Stimulated activated naive CD8-positive, alpha-beta T cell treated with anti-CD3 and anti-CD28 coated beads, Interleukin-15, amount 100 ng/mL, for 72 hours (primary cell): ENCODE measurements at places on chromosomes 5 and 9.
A peak's percentile ranks its signal among the peaks of the same experiment; 100 is the strongest.

DNA sequence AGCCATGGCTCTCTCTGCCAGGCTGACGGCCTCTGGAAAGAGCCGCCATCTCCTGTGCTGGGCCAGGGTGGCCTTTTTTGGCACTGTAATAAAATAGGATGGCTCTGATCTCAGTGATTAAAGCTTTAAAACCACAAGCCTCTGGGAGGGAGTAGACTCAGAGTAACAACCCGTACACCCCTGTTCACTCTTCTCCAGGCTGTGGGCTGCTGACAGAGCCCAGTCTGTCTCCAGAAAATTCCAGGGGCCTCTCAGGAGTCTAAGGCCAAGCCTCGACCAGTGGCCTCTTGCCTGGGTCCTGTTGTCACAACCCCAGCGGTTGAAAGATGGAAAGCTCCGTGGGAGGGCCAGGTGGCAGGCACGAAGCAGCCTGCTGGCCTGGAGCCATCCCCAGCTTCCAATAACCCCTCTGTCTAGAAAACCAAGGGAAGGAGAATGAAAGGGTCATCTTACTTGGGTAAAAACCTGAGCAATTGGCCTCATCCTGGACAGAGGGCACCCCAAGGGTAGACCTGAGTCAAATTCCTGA is 286.7 kb upstream of the ZNF462 start:
- no peak for DNase-seq

- DNase-seq, result no peak
Observed at GRCh38 chr5:37184748-37185364, 64.3 kb downstream of the CPLANE1 start.

- DNase-seq, result no peak
Observed at GRCh38 chr5:14467886-14468285, 113.7 kb upstream of the OTULINL start.

- DNase-seq, result no peak
Observed at GRCh38 chr9:123597048-123597447, 241.1 kb downstream of the CRB2 start.

DNA sequence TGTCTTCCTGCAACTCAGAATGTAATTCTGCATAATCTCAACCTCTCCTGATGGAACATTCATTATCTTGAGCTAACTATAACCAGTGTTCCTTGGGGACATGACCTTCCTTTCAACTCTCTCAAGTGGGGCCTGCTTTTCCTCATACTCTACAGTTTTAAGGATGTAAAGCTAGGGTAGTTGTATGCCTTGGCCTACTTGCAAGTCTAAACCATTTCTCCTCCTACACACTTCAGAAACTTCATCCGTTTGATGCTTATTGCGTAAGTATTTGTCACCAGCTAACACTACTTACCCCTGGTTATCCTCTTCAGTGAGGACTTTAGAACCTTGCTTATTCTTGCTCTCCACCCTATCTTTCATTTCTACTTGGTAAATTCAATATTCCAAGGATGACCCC is 548.9 kb downstream of the HINT1 start:
- no peak for DNase-seq

DNA sequence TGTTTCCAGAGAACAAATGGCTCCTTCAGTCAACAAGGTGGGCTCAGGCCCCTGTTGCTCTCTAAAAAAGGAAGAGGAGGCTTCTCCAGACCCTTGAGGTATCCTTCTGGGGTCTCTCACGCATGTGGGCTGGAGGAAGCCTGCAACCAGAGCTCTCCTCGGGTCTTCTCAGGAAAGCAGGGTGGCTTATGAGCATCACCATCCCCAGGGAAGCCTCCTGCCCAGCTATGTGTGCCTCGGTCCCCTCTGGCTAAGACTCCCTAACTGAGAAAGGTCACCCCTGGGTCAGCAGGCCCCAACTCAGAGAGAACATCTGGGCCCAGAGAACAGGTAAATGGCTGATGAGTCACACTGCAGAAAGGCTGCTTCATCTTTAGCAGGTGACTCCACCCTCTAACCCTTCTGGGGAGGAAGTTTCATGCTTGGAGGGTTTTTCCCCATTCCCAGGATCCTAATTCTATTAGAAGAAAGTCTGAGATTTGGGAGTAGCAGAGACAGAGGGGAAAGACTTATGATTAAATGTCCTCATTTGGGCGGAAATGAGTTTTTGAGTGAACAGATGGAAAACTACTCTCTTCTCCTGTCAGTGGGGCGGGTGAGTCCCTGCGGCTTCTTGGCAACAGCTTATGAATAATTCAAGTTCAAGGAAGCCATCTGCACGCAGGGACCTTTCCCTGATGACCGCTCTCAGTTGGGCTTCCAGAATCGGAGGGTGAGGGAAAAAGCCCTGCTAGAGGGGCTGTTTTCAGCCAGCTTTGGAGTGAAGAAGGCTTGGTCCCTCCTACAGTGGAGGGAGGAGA is 41.9 kb downstream of the TGFBI start:
- DNase-seq, result no peak

DNA sequence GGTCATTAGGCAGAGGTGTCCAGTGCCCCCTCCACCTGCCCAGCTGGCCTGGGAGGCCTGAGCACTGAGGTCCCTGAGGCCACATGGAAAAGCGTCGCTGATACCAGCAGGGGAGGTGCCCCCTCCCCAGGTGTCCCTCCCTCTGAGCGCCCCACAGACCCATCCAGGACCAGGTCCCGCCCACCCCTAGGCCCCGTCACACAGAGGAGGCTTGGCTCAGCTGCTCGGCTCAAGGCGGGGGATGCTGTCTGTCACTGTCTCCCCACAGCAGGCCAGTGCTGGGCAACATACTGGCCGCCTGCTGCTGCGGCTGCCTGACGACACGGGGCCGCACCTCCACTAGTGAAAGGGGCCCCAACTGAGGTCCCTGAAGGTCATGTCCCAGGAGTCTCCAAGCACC is 71.7 kb downstream of the VAV2 start:
- DNase-seq, result no peak

DNA sequence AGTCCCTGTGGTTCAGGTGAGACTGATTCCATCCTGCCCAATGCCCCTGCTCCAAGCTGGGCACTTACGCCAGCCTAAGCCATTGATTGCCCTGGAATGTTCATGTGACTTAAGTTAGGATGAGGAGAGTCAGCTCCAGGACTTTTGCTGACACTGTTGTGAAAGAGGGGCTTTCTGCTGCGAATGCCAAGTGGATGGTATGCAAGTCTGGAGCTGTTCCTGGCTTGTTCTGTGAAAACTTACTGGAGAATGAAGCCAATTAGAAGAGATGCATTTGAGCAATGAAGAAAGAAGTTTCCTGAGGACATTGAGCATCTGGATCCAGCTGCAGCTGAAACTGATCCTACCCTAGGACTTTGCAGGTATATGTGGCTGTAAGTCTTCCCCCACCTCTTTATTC is 61.2 kb upstream of the ZFR start:
- DNase-seq, result no peak

GRCh38 chr9:107394264-107394663 is 95.3 kb downstream of the KLF4 start:
- DNase-seq, result no peak

GRCh38 chr9:82022121-82022520 is 33.5 kb downstream of the SPATA31D1 start:
- DNase-seq, result no peak

GRCh38 chr5:171757853-171758535 is 27.6 kb upstream of the SMIM23 start:
- no peak for DNase-seq

GRCh38 chr9:27847818-27848217 is 274.5 kb upstream of the C9orf72 start:
- no peak for DNase-seq

DNA sequence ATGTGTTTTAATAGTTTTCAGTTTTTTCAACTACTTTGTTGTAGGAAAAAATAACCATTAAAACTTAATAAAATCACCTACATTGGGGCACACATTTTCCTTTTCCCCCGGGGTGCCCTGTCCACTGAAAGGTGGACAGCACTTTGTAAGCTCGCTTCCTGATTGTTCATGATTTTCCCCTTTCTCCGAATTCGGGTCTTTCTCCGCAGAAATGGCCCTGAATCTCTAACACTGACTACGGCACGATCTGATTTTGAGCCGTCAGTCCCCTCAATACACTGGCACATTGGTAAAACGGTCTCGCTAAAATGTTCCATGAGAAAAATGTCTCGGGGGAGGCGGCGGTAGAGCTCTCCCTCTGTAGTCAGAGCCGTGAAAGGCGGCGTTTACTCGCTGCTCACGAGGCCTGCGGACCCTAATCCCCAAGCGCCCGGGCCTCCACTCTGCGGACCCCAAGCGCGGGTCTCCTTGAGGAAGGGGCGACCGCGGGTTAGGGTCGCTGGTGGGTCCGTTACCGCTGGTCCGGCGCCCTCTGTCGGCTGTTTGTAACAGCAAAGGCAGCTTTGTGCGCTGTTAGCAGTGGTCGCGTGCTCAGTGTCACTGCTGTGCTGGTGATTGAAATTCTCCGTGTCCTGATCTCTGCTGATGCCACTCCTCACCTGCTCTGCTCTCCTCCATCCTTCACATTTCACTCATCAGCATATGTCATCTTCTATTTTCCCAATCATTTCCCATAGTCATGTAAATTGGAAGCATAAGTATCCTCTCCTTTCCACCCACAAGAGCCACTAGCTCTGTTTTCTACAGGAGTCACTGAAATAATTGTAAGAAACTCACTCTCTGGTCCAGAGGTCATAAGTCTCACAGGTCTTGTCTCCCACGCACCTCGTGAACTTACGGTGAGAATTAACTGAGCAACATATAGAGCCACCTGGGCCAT is 10.8 kb upstream of the IFNA2 start:
- DNase-seq, result peak; percentile 63

DNA sequence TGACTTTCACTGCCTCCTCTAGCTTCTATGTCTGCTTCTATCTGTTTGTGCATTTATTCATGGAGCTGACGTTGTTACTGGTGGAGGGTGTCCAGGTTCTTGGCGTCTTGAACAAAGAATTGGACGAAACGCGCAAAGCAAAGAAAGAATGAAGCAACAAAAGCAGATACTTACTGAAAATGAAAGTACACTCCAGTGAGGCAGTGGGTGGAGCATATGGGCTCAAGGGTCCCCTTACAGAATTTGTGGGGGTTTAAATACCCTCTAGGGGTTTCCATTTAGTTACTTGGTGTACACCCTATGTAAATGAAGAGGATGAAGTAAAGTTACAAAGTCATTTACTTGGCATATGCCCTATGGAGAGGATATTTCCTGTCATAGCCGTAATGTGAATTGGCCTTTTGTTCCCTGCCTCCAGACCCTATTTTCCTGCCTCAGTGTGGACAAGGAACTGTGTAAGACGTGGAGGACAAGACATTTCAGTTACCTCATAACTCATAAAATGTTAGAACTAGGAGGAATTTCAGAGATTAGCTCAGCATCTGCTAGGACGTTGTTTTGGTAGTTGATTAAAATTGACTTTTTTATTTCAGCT is 3.1 kb downstream of the POLR3G start:
- no peak for DNase-seq

DNA sequence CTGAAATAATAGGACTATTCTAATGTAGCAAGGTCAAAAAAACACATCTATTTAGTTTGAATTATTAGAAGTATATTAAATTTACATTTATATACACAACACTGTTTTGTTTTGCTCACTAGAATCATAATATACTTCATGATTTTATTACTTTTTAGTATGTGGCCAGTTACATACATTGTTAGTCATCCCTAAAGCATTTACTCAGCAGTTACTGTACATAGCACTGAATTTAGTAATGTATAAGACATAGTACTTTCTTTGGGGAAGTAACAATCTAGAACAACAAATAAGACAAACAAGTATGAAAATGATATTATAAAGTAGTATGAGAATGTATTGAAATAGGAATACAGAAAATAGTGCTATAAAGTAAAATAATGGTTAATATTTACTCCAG is 28.2 kb downstream of the ERCC8 start:
- no peak for DNase-seq

DNA sequence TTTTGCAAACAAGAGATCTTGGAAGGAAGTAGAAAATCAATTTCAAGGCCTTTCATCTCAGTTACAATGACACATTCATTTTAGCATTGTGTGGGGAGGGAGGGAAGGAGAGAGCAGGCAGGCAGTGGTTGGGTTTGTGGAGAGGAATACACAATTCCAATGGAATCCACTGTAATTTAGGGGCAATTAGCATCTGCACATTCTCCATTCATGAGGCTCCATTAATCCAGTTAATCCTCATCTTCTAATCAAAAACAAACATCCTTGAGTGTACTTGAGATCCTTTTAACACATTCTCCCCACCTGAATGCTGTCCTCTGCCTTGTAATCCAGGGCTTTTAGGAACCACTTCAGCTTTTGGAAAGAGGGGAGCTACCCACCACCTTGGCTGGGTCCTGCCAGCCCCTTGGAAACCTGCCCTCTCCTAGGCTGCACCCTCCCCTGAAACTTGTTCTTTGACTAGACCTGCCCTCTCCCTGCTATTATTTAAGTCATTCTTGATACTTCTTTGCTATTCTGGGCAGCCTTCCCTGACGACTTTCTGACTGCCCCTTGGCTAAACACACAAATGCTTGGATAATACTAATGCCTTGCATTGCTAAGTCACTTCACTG is 271.2 kb downstream of the SLIT3 start:
- DNase-seq, result no peak

- no peak for DNase-seq
Observed at GRCh38 chr5:155783791-155784190, 543.2 kb upstream of the SGCD start.

- DNase-seq, result no peak
Observed at GRCh38 chr5:180287868-180288267, 4.0 kb downstream of the MAPK9 start.

- no peak for DNase-seq
Observed at GRCh38 chr9:114178756-114179450, 23.6 kb downstream of the COL27A1 start.

GRCh38 chr5:59193616-59194319 is 610.9 kb downstream of the RAB3C start:
- no peak for DNase-seq

GRCh38 chr9:4741365-4742089 is 525 bp upstream of the AK3 start:
- peak; percentile 21 for DNase-seq

GRCh38 chr9:134149380-134149779 is 13.5 kb downstream of the WDR5 start:
- DNase-seq, result no peak

DNA sequence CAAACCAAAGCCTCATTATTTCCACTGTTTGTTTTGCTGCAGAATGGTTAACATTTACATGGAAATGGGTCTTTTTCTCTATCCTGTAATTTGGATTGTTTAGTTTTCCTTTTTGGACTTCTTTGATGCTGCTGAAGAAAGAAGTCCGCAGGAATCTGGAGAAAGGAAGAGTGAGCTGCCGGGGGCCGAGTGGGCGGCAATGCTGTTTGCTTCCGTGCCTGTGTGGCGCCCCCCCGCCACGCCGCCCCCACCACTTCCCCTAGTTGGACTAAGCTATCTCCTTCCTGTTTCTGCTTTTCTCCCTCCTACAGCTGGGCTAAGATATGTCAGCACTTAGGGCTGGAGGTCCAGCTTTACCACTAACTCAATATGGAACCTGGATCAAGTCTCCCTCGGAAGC is 39.7 kb downstream of the ACTL7B start:
- DNase-seq, result no peak

GRCh38 chr9:128109050-128109709 is 18.3 kb downstream of the PTGES2 start:
- no peak for DNase-seq

DNA sequence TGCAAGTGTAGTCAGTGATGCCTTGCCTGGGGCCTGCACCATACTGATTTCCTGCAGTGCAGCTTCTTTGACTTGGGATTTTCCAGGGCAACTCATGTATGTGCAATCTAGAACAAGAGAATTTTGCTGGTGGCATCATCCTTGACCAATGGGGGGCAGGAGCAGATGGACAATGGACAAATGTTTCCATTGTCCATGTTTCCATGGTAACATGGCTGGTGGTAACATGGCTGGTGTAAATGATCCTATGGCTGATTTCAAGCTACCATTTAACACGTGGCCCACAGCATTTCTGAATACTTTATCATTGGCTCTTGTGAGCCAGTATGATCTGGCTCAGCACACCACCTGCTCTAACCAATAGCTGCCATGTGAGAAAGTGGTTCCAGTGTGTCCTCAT is 130.1 kb upstream of the OSMR start:
- no peak for DNase-seq
